Amniotic epithelial cell (primary cell): ENCODE measurements at places on chromosomes 2 and 18.

DNA sequence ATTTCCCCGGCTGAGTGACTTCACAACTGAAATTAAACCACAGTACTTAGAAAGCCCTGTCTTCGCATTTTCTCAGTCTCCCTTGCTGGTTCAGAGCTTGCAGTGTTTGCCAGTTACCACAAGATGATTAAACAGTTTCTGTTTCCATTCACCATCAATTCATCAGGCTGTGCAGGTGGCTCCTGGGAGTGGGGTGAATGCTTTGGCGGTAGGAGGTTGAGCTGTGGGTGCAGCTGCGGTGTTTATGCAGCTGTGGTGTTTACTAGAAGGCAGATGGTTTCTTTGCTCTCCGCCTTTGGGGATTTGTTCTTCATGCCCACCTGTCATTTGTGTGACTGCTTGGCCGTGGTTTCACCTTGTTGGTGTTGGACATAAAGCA, 16.1 kb downstream of the ACOXL start:
- peak; percentile 9 for DNase-seq

- DNase-seq = no peak
Measured at GRCh38 chr18:74828200-74828599, 230.5 kb downstream of the ZNF407 start.

DNA sequence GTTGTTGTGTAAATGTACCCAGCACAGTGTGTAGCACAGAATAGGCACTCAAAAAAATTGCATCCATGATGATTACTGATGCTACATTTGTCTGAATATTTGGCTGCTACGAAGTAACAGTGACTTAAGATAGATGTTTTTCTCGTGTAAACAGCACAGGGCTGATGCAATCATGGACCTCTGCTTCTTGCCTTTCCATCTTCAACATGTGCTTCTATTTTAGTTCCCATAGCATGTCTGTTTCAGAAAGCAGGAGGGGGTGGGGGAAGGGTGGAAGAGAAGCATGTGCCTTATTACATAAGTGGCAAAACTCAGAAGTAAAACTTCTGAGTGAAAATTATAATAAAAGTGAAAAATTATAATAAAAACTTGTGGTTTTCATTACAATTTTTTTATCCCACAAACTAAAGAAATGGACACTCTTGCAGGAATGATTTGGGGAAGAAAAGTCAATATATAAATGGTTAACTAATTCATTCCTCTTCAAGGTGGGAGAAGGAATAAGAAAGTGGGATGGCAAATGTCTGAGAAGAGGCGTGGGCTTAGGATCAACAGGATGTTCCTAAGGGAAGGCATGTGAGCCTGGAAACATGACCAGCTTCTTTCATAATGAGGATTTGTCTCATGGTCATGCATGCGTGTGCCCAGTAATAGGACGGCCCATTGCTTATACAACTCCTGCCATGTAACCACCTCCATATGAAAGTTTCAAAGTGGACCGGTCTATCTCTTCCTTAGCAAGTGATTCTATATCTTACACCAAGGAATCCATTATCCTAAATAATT, 27.2 kb downstream of the CCBE1 start:
- DNase-seq = peak; percentile 84

DNA sequence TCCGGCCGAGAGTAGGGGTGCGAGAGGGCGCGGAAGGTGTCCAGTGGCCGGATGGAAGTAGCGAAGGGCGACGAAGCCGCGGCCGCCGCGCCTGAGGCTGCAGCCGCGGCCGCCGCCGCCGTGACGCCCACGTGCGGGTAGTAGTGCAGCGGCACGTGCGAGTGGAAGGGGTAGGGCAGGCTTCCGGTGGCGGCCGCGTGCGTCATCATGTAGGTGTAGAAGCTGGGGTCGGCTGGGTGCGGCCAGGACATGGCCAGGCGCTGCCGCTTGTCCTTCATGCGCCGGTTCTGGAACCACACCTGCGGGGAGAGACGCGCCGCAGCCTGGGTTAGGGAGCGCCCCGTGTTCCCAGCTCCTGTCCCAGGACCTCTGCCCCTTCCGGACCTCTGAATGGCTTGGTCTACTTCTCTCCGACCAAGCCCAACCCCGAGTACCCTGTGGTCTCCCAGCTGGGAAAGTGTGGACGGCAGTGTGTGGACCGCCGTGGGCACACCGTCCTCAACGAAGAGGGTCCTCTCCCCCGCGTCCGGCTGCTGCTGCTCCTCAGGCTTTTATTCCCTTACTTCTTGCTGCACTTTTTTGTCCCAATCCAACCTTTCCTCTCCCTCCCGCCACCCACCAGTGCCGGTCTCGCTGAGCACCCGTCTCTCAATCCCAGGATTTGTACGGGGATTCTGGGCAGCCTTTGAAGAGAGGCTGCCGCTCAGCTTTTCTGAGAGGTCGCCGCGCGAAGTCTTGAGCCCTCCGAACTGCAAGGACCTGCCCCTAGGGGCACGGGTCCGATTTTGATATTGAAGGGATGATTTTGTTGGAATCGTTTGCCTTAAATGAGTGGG, 3.0 kb downstream of the EVX2 start:
- DNase-seq = no peak

GRCh38 chr2:190443778-190444481, 35.8 kb downstream of the MFSD6 start:
- peak; percentile 21 for DNase-seq

GRCh38 chr2:122168799-122169198, 413.3 kb downstream of the TSN start:
- DNase-seq = no peak

GRCh38 chr2:78978340-78978739, 47.2 kb upstream of the REG3G start:
- no peak for DNase-seq

DNA sequence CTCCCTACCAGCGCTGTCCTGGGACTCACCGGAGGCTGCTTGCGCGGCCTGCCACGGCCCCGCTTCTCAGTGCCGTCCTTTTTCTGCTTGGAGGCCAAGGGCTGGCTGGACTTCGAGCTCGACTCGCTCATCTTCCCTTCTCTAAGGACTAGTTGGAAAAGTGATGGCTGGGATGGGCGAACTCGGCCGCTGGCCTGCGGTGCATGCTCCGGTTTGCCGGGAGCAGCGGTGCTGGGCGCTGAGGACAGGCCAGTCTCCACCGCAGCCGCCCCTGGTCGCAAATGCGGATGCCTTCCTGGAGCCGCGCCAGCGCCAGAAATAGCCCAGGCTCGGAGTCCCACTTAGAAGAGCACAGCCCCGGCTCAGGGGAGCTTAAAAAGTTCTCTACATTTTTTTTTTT, 3.1 kb downstream of the C2orf81 start:
- DNase-seq = no peak

DNA sequence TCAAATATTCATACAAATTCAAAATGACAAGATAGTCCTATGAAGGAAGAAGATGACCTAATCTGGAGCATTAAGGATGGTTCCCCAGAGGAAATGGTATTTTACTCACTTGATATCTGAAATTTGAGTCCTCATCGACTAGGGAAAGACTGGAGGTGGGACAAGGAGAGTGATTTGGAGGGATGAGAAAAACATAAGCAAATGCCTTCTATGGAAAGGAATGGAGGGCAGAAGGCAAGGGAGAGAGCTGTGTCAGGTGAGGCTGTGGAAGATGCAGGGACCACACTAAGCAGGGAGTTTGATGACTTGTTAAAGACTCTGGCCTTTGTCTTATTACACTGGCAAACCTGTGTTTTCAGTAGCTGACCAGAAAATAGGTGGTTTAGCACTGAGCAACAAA, 38.4 kb downstream of the CALCRL start:
- no peak for DNase-seq

GRCh38 chr18:57771193-57771592, 31.9 kb downstream of the ATP8B1 start:
- no peak for DNase-seq

DNA sequence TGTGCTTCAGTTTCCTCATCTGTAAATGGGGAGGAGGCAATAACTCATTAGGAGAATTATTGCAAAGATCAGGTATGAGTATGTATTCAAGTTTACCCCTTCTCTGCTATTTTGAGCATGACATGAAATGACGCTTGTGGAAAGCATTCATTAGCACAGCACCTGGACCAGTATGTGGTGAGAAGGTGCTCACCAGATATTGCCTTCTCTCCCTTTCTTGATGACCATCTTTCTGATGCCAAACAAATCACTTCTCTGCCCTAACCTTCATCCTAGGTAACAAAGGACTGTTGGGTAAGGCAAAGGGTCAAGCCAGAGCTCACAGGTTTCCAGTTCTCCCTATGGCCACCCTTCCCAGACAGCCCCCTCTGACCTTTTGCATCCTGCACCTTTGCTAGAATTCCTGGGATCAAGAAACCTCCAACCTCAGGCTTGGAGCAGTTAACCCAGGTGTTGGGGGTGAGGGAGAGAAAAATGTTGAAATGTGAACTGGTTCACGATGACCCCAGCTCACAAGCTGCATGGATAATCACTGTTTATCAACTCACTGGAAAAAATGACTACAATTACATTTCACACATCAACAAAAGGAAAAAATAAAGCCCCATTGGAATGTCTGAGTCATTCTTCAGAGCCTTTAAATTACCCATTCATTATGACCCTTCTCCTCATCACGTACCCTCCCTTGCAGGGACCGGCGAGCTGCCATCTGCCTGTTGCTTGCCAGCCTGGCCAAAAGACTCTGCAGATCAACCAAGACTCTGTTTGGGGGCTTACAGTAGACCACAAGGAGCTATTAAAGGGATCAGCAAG, 41.6 kb downstream of the LBH start:
- DNase-seq = peak; percentile 61

- DNase-seq = peak; percentile 15
Measured at GRCh38 chr2:19300961-19301360, 57.5 kb downstream of the OSR1 start.
